SJCRH30 (cell line): ENCODE measurements at places on chromosomes 5 and 9.

DNA sequence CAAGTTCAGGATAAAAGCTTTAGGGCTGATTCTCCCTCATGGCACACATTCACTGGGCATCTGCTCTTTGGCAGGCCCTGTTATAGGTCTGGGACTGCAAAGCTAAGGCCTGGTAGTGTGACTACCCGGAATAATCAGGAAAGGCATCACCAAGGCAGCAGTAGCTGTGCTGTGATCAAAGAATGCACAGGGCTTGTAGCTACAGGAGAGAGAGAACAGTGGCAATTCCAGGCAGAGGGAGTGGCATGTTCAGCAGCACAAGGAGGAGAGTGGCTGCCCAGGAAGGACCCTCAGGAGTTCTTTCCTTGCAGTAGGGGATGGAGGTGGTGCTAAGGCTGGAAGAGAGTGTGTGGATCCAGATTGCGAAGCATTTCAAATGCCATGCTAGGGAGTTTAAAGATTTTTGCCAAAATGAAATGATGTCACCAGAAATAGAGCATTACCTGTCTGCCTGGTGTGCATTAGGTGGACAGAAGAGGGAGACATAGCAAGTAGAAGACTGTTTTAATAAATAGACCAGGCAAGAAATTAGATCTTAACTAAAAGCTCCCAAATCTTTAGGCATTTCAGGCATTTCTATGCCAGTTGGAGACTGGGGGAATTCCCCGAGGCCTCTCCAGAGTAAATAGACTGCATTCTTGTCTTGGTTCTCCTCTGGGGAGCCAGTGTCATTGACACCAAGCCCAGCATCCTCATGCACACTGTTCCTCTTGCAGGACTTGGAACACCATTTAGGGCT, 69.1 kb downstream of the GPR21 start:
- no peak for DNase-seq

GRCh38 chr9:131094622-131095021, 1.7 kb upstream of the AIF1L start:
- DNase-seq = no peak

DNA sequence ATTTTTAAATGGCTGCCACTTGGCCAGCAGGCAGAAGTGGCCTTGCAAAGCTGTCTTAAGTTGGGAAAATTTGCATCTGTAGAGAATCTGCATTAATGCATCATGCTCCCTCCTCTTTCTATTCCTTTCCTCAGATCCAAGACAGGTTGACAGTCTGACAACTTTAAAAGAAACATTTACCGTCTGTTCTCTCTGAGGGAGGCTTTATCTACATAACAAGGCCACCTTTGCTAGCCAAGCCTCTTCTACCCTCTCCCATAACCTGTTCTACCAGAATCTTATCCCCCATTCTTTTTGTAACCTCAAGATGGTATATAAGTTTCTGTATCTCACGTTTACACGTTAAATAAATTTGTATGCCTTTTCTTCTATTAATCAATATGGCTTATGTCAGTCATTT, 271.9 kb downstream of the OSTF1 start:
- no peak for DNase-seq

DNA sequence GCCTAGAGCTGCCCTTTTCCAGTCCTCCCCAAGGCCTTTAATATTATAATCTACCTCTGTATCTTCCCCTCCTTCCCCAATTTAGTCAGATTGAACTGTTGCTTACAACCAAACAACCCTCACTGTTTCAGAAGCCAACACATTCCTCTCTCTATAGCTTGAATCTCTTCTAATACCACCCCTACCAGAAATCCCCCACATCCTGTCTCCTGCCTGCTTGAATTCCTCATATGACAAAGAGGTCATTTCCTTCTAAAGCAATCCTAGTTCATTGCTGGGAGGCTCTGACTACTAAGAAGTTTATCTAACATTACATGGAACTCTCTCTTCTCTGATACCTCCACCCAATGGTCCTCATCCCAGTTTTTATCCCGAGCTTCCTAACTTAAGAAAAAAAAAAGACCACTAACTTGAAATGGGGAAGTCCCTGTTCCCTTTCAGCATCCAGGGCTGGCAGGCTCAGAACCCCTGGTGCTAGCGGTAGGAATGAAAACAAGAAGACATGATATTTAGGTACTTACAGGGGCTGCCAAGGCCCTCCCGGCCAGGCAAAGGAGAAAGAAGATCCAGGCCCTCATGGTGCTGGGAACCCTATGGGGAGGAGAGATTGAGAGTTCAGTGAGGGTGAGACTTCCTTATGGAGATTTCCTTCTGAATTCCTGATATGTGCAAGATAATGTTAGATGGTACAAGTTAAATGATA, 11.0 kb downstream of the SPARC start:
- no peak for DNase-seq

DNA sequence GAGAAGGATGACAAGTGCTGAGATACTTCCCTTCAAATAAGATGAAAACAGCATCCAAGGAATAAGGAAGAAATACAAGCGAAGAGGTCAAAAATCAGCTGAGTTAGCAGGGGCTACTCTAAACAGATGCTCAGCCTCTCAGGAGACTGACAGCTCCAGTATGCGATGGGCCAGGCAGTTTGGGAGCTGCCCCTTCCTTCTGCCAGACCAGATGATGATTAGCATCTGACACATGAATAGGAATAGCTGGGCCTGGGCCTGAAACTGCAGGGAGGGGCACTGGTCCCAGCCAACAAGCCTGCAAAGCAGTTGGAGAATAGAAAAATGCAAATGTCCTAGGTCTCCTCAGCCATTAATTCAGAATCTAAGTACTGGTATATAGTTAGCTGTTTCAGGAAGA, 13.1 kb upstream of the MAP3K1 start:
- no peak for DNase-seq

DNA sequence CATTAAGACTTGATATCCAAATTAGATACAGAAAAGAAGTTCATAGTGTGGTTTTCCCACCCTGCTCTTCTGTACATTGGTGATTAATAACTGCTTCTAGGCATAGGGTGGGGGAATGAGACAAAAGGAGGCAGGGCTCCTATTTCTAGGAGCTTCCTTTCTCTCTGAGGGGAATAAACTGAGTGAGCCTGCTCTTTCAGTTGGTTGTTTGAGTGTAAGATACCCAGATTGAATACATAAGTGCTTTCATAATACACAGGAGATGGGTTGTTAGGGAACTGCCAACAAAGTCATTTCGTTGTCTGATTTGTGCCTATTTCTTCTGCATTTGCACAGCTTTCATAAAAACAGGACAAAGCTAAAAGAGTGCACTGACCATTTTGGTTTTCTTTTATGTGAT, 48.9 kb upstream of the TTC23L start:
- DNase-seq = no peak

DNA sequence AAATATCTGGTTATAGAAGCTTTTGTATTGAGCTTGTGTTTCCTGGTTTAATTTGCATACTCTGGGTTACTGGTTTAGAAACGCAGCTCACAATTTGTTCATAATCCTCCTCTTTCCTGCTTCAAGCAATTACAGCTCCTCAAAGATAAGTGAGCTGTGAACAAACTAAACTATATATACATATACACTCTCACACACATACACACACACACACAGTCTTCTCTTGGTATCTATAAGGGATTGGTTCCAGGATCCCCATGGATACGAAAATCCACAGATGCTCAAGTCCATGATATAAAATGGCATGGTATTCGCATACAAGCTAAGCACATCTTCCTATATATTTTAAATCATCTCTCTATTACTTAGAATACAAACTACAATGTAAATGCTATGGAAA, 510.9 kb upstream of the CDH18 start:
- no peak for DNase-seq

DNA sequence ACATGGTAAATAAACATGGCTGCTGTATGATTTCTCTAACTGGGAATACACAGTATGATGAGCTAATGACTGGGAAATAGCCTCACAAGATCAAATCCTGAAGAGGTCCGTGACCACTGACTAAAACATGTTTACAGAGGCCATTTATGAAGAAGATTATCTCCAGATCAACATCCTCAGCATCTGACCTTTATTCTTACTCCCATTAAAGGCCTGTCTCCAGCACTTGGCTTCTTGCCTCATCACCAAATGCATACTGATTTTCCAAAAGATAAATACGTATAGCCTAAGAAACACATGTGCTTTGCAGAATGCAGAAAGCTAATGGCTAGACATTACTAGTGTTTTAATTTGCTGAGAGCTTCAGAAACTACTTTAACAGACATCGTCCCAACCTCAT, 108.0 kb upstream of the TSLP start:
- no peak for DNase-seq

- no peak for DNase-seq
Measured at GRCh38 chr5:147754372-147755122, 28.0 kb downstream of the JAKMIP2 start.

GRCh38 chr5:150904479-150905311, at the start of gene ZNF300:
ZNF300 (minus strand) TSS chr5:150904980; CDS start chr5:150903155, 1,825 bp downstream.
- DNase-seq = peak; percentile 87

- DNase-seq = no peak
Measured at GRCh38 chr5:58145397-58145934, 314.4 kb downstream of the PLK2 start.

DNA sequence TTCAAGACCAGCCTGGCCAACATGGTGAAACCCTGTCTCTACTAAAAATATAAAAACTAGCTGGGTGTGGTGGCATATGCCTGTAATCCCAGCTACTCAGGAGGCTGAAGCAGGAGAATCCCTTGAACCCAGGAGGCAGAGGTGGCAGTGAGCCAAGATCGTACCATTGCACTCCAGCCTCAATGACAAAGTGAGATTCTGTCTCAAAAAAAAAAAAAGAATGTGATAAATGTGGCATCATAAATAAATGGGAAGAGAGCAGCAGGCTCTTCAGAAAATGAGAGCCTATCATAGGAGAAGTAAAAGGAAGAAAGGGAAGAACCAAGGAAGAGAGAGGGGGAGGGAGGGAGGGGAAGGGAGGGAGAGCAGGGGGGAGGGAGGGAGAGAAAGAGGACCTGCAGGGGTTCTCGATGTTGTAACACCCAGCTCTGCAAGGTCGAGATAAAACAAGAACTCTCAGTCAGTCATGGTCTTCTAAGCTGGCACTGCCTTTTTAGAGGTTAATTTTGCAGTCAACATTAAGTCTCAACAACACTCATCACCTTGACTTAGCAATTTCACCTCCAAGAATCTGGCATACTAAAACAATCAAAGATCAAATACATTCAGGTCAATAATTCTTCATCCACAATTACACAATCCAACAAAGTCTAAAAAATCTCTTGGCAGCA, 68.7 kb upstream of the SIMC1 start:
- no peak for DNase-seq

- DNase-seq = peak; percentile 77
Measured at GRCh38 chr5:111072949-111073682, 1.6 kb downstream of the TSLP start.

DNA sequence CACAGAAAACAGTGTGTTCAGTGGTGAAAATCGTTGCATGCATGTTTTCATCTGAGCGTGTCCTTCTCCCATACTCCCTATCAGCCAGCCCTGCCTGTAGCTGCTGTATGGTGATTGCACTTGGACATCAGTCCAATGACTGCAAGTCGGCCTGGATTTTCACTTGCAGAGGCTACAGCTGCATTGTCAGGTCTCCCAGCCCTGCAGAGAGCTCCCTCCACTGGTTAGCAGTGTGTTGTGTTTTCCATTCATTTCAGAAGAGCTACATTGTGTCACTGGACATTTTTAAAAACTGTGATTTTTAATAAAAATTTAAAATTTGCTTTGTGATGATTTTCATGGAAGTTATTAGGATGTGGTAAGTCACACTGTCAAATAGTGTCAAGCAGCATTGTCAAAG, 96.6 kb downstream of the SYK start:
- no peak for DNase-seq

GRCh38 chr5:98994611-98995010, 65.8 kb upstream of the CHD1 start:
- DNase-seq = no peak

DNA sequence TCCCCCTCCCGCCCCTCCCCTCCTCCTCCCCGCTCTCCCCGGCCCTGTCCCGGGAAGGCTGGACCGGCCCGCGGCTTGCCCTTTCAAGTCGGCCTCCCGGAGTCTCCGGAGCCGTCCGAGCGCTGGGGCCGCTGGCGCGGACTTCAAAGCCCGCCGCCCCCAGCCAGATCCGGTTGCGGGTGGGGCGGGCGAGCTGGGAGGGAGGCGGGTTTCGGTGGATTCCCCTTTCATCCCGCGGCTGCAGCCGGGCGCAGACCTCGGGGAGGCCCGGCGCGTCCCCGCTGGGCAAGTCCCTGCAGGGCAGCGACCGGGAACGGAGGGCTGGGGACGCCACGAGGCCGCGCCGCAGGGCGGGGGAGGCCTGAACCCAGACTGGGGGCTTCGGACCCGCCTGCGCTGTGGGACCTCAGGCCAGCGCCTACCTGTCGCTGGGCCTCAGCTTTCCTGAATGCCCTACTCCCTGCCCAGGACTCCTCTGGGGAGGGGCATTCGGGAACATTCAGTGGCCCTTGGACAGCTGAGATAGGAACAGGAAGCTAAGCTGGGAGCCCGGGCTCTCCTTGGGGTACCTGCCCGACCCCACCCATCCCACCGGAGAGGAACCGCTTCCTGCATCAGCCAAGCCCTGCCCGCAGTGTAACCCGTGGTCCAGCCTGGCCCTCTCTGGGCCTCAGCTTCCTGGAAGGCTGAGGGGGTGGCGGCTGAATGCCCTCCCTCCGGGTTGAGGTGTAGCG, 23.4 kb downstream of the C9orf50 start:
- DNase-seq = no peak

DNA sequence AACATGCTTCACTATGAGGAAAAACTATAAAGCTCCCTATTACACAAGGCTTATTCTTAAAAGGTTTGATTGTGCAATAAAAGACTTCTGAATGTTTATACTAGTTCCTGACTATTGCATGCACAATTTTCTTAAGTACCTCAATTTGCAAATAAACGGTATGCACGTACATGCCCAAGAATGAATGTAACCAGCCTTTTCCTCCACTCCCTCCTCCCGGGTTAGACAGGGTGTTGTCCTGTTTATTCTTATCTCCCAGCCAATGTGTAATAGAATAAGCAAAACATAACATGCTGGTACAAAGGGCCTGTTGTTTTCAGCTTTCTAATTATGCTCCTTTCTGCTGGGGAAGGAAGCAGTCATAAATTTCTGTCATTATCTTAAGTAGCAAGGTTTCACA, 79.1 kb downstream of the AOPEP start:
- DNase-seq = no peak

DNA sequence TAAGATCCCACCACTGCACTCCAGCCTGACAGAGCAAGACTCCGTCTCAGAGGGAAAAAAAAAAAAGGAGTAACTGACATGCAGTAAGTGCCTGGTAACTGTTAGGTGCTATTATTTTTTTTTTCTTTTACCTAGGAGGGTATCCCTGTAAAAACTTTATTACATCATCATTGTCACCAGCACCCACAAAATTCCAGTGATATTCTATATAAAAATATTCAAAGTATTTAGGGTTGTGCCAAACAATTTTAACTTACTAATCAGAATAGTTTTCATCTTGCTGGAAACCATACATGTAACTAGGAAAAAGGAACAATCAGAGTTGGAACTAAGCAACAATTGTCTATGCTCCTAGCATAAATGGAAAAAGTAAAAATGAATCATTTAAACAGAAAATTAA, 112.4 kb downstream of the SSBP2 start:
- no peak for DNase-seq

GRCh38 chr9:3647652-3648051, 121.9 kb upstream of the RFX3 start:
- DNase-seq = no peak
